ACHN (cell line): ENCODE measurements at places on chromosomes 11 and 22.

DNA sequence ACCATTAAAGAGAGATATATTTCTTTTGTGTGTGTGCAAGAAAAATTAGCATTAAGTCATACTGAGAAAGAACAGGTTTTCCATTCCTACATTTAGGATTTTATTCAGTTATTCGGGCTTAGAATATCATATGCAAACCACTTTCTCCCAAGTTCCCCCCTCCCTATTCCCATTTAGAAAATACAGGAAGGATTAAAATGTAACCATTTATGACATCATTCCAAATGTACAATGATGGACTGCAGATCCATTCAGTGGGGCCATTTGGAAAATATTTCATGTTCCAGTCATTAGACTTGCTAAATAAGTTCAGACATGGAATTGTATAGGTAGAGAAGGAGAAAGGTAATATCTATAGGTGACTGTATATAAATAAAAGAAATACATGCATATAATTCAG, 228.6 kb upstream of the MPPED2 start:
- DNase-seq = no peak

GRCh38 chr22:32603651-32604540, 129.3 kb downstream of the FBXO7 start:
- no peak for DNase-seq

DNA sequence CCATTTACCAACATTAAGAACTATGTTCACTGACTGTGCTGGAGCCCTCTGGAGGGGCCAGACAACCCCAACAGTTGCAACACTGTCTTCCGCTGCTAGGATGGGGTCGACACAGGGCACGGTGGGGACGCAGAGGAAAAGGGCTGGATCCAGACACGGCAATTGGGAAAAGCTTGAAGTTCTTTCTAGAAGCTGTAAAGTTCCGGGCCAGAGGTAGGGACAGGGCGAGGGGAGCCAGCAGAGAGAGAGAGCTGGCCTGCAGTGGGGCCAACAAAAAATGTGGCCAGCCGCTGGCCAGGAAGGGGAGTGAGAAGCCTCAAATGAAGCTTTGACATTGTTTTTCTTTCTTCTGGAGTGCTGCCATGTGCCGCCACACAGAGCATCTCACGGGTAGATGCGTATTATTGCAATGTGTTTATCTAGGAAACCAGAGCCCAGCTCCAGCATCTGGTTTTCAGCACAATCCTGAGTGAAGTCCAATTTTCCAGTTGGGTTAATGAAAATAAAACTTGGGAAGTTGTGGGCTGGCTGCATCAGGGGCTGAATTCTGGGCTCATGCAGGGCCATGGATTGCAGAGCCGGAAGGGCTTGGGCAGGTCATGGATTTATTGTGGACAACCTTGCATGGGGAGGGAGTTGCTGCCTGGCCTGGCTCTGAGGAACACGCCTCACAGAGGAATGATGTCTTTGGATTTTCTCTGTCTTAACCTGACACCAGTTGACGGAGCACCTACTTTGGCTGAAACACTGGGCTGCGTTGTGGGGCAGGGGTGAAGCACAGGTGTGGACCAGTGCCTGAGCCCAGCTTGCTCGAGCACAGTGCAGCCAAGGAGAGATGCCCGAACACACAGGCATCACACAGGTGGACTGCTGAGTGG, 67.6 kb upstream of the AMPD3 start:
- no peak for DNase-seq

GRCh38 chr11:134223836-134224709, at the start of the genes NCAPD3 and VPS26B:
Gene NCAPD3, minus strand, starts transcription at chr11:134223967. Its CDS starts 41 bp downstream, at chr11:134223926.
Gene VPS26B, plus strand, starts transcription at chr11:134224671. Its CDS starts 452 bp downstream, at chr11:134225123.
- peak; percentile 95 for DNase-seq

GRCh38 chr11:9015677-9016076, 11.9 kb upstream of the NRIP3 start:
- DNase-seq = peak; percentile 72

- no peak for DNase-seq
Measured at GRCh38 chr11:17400048-17400775, 11.8 kb upstream of the KCNJ11 start.

- peak; percentile 32 for DNase-seq
Measured at GRCh38 chr11:67648140-67648795, 2.3 kb downstream of the ACY3 start.

DNA sequence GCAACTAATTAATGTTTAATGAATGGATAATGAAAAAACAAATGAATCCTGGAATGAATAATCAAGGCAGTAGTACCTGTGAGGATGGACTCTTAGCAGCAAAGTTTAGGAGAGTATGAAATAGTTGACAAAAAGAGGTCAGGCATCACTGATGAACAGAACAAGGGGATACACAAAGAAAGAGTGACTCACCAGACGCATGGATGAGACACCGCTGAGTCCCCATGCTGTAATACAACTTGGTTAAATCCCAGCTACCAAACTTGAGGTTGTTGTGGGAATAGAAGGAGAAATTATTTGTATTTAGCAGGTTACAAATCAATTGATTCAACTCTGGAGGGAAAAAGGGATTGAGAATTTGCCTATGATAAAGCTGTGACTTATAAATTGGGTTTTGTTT, 976.9 kb upstream of the TENM4 start:
- no peak for DNase-seq

GRCh38 chr22:42697542-42698013, 23.1 kb downstream of the A4GALT start:
- peak; percentile 59 for DNase-seq

- no peak for DNase-seq
Measured at GRCh38 chr11:104658177-104658576, 240.1 kb downstream of the CASP12 start.

- DNase-seq = peak; percentile 47
Measured at GRCh38 chr11:20131788-20132666, 28.2 kb downstream of the DBX1 start.

GRCh38 chr11:12402691-12403120, 25.3 kb downstream of the PARVA start:
- no peak for DNase-seq

- no peak for DNase-seq
Measured at GRCh38 chr11:44572436-44572835, 7.0 kb downstream of the CD82 start.

DNA sequence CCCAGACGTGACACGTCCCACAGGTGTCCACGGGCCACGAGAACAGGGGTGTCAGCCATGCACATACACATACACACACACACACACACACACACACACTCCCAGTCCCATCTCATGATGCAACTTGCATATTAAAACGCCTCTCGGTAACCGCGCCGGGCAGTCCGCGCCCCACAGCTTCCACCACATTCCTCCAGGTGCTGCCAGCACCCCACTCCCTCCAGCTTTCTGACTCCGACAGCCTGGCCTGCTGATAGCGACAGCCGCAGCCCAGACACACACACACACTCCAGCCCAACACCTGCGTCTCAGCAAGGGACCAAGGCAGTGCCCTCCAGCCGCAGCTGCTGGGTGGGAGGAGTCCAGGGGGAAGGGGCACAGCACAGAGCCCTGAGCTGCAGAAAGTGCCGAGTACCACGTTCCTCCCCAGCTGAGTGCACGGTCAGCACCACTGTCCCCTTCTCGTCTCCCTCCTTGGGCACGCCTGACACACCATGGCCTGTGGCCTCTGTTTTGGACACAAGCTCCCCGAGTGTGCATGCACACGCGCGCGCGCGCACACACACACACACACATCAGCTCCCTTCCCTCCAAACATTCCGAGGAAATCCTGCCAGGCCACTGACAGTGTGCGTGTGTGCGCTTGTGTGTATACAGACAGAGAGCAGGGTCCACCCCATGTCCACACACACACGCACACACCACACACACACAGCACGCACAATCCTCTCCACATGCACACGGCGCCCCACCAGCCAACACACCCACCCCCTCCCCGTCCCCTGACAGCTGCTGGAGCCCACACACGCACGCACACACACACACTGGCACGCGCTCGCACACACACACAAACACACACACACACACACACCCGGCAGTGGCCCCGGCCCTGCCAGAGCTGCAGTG, 1.2 kb downstream of the ELFN2 start:
- no peak for DNase-seq

GRCh38 chr11:21892736-21893564, 299.9 kb upstream of the ANO5 start:
- no peak for DNase-seq

DNA sequence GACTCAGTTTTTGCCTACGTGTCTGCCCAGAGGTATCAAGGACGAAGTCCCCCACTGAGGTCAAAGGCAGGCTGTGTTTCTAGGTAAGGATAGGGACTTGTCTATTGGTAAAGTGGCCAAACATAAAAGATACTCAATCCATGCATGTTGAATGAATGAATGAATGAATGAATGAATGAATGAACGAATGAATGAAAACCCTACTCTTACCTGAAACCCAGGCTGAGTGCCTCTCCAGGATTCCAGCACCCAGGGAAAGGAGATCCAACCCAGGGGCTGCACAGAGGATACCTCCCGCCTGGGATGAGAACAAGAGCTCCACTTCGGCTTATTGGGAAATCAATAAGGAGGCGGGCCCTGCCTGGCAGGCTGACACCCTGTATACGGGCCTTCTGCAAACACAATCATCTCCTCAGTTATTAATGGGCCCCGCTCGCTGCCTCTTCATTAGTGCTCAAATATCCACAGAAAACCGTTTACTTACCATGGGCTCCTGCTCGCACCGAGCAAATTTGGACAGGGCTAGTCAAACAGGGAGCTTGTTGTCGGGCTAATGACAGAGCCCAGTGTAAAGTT, 177.4 kb downstream of the BUD13 start:
- no peak for DNase-seq

DNA sequence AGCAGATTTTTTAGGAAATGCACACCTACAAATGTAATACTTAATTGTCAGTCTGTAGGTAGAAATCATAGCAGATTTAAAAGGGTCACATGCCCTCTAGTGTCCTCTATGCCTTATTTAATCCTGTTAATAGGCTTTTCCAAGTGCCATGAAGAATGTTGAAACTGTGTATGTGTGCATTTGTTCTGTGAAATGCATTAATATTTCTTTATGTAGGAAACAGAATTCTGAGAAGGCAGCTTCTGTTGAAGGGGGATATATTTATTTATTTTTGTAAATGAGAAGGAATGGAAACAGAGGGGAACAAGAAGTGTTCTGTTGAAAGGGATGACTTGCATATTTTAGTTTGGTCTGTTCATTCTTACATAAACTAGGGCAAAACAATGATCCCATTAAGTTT, 51.0 kb downstream of the SVIP start:
- peak; percentile 4 for DNase-seq

DNA sequence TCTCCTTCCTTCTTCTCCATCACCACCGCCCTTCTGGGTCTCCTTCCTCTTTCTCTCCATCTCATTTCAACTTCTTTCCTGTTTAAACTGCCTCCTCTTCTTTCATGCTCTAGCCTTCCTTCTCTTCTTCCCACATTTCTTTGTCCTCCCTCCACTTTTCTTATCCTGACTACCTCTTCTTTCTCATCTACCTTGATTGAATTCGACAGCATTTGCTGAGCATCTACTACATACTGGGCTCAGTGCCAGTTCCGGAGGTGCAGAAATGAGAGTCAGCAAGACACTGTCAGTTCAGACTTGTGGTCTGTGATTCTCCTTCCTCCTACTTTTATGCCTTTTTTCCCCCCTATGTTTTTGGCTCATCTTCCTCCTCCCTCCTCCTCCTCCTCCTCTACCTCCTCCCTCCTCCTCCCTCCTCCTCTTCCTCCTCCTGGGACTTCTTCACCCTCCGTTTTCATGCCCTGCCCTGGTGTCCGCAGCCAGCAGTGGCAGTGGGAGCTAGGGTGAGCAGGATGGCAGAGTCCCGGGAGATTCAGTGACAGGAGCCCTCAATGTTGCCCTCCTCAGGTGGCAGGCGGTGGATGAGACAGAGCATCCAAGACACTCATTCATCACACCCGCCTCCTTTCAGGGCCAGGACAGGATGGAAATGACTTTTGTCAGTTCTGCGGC, 146.0 kb upstream of the SEZ6L start:
- DNase-seq = no peak

- no peak for DNase-seq
Measured at GRCh38 chr11:116376547-116376946, 396.2 kb downstream of the BUD13 start.

DNA sequence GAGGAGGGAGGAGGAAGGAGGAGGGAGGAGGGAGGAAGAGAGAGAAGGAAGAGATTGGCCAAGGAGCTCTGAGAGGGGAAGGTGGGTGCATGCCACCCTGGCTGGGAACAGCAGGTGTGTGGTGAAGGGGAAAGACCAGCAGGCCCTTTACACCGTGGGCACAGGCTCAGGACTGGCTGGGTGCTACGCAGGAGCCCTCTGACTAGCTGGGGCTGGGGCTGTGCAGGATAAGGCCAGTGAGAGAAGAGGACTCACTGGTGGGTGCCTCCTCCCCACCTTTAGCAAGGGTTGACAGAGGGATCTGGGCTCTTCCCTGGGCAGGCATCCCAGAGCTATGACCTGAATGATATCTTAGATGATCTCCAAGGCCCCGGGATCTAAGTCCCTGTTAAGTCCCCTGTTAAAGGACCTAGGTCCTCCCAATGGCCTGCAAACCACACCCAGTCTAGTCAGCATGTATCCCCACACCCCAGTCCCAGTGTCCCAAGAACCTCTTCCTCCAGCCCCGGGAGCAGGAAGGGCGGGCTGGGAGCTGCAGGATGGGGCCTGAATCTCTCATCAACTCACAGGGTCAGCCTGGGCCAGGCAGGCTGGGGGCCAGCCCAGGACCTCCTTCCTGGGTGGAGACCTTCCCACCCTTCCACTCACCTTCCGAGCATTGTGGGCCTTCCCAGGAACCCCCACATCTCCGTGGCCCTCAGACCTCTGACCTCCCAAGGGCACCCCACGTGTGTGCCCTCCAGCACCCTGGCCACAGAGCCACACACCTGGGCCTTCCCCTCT, 55.4 kb downstream of the CDKN1C start:
- DNase-seq = no peak

DNA sequence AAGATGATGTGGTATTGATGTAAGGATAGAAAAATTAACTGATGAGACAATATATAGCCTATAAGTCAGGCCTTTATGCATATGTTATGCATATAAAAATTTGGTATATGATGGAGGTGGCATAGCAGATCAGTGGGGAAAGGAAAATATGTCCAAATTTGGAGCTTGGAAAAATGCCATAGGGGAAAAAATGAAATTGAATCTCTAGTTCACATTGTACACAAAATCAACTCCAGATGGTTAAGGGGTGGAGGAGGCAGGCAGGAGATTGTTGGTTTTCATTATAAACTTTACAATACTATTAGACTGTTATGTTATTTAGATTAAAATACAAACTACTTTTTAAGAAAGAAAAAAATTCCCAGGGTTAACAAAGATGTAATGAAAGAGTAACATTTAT, 15.1 kb upstream of the CD3E start:
- no peak for DNase-seq

- peak; percentile 52 for DNase-seq
Measured at GRCh38 chr11:80856066-80856465, 1415.2 kb upstream of the TENM4 start.

- DNase-seq = peak; percentile 44
Measured at GRCh38 chr22:30806391-30806861, 111.8 kb downstream of the OSBP2 start.
